ENCODE measurements at places on chromosomes 2 and 18.

DNA sequence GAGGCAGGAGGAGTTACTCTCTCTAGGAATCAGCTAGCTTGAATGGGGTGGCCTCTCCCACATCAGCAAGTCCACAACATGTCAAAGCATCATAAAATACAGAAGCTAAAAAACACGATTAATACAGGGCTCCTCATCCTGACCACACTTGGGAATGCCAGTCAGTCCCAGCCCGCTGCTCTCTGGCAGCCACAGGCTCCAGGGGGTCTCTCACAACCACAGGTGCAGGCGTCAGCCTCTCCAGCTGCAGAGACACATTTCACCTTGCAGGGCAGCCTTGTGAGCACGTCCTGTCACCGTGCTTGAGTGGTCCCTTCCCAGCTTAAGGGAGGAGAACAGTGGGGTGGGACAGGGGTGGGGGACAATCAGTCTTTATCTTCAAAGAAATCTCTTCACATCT lies 137.4 kb upstream of the SH3BP4 start:
- no peak for DNase-seq

DNA sequence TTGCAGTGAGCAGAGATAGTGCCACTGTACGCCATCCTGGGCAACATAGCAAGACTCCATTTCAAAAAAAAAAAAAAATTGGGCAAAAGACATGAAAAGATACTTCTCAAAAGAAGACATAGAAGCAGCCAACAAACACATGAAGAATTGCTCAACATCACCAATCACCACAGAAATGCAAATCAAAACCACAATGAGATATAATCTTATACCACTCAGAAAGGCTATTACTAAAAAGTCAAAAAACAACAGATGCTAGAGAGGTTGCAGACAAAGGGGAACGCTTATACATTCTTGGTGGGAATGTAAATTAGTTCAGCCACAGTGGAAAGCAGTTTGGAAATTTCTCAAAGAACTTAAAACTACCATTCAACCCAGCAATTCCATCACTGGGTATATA lies 43.1 kb upstream of the CHAC2 start:
- no peak for DNase-seq

DNA sequence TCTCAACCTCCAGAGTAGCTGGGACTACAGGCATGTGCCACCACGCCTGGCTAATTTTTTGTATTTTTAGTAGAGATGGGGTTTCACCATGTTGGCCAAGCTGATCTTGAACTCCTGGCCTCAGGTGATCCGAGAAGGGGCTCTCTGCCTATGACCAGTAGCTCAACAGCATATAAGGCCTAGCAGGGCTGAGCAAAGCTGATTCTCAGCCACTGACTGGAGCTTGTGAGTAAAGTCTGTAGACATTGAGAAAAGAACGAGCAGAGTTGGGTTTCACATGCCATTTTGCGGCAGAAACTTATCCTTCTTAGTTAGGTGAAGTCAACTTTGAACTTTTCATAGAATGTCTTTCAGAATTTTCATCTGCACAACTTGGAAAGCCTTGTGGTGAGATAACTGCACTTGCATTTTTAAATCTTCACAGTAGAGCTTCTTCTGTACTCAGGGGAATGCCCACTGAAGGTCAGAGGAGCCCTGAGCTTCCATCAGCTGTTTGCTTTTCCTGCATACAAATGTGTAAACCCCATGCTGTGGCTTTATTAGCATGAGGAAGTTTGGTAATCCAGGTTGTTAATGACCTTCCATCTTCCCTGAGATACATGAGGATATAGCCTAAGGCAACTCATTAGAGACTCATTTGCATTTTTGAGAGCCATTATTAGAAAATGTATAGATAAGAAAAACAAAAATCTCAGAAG lies 602.4 kb downstream of the METTL4 start:
- no peak for DNase-seq

DNA sequence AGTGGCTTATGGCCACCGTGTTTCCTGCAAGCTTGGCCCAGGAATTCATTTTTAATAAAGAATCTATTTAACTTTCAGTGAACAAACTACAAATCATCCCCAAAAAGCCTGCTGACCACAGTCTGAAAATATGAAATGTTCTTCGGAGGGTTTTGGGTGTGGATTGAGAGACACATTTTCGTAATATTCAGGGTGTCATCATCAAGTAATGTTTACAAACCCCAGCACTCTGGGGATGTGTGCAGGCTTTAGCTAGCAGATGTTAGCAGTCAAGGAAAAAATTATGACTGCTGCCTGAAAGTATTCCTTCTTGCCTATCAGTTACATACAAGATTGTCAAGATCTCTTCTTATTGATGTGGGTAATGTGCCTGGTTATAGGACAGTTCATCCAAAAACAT lies 143.9 kb upstream of the FN1 start:
- DNase-seq = no peak

GRCh38 chr2:25328152-25329085 lies 13.3 kb downstream of the DNMT3A start:
- no peak for DNase-seq

DNA sequence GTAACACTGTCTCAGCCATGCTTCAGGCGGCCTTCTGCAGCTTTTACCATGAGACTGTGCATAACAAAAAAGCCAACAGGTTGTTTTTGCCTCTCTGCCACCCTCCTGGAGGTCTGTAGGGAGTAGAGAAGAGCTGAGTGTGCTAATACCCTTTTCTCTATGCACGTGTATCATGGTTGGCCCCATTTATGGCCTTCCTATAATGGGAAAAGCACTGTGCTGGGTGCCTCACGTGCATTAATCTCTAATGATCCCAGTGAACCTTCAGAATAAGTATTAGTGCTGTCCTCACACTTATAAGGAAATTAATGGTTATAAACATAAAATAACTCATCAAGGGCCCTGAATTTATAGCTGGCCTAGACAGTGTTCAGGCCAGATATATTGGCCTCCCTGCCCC lies 164.2 kb downstream of the CDH20 start:
- no peak for DNase-seq

GRCh38 chr2:129796225-129796624 lies 183.2 kb upstream of the RAB6C start:
- DNase-seq = no peak

- no peak for DNase-seq
These were observed 96.2 kb upstream of the PDE1A start for GRCh38 chr2:182522972-182523473.

GRCh38 chr2:118309946-118310680 lies 221.8 kb downstream of the INSIG2 start:
- peak; percentile 70 for DNase-seq

GRCh38 chr2:229870903-229871656 lies 50.7 kb downstream of the TRIP12 start:
- no peak for DNase-seq

DNA sequence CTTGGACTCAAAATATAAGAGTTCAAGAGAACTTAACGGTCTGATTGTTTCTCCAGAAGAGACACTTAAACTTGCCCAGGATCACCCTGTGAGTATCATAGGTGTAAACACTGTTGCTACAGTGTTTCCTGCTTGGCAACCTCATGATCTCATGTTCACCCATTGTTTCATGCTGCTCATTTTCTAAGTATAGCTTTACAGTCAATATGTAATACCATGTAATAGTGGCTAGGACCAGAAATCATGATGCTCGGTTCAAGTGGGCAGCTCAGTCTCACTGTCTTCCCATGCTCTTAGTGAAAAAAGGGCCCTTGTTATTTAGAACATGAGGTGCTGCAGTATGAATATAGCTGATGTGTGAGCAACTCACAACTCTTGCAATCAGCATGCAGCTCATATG lies 157.5 kb downstream of the CERS6 start:
- no peak for DNase-seq

DNA sequence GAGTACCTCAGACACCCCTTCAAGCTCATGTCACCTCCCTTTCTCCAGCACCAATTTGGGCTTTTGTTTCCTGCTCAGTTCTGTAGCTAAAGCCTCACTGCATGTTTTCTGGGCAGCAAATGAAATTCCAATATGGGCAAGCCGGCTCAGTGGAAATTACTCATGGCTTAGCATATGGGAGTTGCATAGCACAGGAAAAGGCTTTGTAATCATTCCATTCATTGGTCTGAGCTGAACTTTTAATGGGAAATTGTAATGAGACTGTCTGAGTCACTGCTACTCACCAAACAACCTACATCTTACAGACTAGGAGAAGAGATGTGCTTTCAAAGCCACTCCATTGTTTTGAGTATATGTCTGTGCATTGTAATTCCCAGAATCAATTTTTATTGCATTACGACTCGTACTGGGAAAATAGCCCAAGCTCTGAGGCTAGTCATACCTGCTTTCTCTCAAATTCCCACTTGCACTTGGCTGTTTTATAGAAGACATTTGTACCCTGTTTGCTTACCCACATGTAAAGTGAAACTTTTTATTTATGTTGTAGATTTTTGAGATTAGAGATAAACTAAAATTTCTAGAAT lies 139.5 kb upstream of the LRATD1 start:
- no peak for DNase-seq

DNA sequence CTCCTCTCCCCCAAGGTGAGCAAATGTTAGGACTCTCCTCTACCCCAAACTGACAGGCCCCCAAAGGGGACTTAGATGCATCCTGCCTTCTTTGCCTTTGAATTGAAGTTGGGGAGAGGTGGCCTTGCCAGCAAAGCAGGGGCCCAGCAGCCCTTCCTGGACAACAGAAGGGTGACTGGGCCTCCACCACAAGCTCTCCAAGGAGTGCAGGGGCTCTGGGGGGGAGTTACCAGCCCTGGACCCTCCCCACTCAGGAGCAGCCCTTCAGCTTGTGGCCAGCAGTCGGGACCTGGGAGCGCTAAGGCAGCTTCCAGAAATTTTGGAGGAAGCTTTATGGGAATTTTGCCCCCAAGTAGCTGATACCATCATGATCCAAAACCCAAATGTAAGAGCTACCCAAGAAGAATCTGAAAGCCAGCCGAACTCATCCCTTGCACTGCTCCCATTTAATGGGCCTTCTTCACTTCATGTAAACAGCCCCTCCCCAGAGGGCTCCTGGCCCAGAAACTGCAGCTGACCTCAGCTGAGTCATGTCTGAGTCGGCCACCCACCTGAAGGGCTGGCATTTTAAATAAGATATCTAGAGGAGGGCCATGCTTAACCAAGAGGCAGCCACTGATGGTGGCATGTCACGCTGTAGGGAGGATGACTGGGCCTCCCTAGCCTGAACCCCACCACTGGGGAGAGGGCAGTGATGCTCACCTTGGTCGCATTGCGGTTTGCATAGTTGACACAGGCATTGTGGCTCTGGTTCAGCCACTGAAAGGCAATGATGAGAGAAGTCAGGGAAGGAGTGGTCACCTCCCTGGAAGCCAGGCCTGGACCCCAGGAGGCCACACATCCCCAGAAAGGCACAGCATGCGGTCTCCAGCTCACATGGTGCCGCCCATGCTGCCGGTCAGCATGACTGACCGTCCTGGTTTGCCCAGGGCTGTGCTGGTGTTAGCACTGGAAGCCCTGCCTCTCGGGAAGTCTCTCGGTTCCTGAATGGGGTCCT lies 71.5 kb downstream of the SFXN5 start:
- no peak for DNase-seq

DNA sequence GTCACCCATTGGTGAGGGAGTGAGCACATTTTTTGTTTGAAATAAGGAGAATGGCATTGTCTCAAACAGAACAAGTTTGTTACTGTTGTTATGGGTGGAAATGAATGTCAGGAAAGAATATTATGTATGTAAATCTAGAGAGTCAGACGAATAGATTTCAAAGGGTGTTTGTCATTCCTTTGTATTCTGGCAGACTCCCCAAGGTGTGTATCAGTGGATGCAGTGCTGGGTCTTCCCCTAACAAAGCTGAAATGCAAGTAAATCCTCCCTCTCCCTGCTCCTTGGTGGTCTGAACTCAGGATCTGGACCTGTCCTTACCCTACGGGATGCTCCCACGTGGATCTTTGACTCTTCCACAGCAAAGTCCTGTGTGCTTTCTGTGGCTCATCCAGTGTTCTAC lies 139.5 kb upstream of the ZNF516 start:
- no peak for DNase-seq

DNA sequence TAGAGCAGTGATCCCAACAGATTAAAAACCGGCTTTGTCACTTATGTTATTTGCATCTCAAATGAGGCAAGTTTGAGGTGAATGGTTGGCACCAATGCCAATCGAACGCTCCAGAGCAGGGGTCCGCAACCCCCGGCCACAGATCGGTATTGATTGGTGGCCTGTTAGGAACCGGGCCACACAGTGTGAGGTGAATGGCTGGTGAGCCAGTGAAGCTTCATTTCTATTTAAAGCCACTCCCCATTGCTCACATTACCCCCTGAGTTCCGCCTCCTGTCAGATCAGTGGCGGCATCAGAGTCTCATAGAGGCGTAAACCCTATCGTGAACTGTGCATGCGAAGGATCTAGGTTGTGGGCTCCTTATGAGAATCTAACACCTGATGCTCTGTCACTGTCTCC lies 132.0 kb downstream of the TMEM182 start:
- no peak for DNase-seq

- DNase-seq = no peak
These were observed 217.5 kb downstream of the GPD2 start for GRCh38 chr2:156653675-156654074.

- no peak for DNase-seq
These were observed 16.7 kb upstream of the MSGN1 start for GRCh38 chr2:17799301-17800120.

DNA sequence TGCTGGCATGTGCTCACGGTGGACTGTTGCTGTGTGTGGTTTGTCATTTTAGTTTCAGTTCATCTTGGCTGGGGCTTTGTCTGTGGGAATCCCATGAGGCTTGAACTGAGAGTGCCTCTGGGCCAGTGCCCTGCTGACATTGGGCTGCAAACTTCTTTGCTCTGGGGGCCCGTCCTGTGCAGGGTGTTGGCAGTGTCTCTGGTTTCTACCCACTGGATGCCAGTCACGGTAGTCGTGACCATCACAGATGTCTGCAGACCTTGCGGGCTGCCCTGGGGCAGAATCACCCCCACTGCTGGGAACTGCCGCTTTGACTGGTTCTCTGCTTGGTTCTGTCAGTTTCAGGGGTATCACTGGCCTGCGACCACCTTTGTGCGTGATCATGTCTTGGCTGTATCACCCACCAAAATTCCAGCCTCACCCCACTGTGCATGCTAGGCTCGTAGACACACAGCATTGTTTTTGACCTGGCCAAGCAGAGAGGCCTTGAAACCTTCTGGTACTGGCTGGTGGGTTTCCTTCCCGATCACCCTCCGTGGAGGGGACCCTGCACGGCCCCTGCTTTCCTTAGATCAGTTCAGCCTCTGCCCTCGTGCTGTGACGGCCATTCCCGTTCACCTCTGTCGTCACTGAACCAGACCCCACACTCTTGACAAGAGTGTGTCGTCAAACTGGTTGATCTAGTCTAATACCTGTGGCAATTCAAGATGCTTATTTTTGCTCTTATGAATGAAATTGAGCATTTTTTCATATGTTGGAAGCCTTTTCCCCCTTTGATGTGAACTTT lies 57.6 kb downstream of the KCNG2 start:
- DNase-seq = no peak

GRCh38 chr18:63109802-63110201 lies 209.8 kb downstream of the BCL2 start:
- DNase-seq = no peak

- DNase-seq = no peak
These were observed 28.8 kb downstream of the CCDC93 start for GRCh38 chr2:117985092-117985491.
